ENCODE measurements at places on chromosomes 2 and 18.

- no peak for DNase-seq
Observed at GRCh38 chr2:77199411-77199810, 322.8 kb downstream of the LRRTM4 start.

- no peak for DNase-seq
Observed at GRCh38 chr2:127590386-127591190, 55.1 kb downstream of the MYO7B start.

- DNase-seq: peak; percentile 53
Observed at GRCh38 chr18:76425146-76426131, 69.6 kb downstream of the ZNF516 start.

DNA sequence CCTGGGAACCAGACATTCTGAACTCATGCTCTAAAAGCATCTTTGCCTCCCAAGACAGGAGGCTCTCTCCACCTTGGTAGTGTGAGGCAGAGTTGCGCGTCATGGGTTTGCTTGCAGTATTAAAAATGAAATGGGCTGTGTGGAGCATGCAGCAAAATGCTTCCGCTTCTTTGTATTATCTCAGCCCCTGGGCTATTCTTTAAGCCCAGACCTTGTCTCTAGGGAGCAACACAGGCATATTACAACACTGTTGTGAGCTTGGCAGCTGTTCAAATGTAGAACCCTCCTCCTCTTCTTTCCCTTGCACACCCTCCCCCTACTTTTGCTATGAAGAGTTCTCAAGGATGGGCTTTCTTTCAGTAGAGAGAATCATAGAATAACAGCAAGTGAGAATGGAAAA, 185.1 kb upstream of the LHCGR start:
- DNase-seq: peak; percentile 61

DNA sequence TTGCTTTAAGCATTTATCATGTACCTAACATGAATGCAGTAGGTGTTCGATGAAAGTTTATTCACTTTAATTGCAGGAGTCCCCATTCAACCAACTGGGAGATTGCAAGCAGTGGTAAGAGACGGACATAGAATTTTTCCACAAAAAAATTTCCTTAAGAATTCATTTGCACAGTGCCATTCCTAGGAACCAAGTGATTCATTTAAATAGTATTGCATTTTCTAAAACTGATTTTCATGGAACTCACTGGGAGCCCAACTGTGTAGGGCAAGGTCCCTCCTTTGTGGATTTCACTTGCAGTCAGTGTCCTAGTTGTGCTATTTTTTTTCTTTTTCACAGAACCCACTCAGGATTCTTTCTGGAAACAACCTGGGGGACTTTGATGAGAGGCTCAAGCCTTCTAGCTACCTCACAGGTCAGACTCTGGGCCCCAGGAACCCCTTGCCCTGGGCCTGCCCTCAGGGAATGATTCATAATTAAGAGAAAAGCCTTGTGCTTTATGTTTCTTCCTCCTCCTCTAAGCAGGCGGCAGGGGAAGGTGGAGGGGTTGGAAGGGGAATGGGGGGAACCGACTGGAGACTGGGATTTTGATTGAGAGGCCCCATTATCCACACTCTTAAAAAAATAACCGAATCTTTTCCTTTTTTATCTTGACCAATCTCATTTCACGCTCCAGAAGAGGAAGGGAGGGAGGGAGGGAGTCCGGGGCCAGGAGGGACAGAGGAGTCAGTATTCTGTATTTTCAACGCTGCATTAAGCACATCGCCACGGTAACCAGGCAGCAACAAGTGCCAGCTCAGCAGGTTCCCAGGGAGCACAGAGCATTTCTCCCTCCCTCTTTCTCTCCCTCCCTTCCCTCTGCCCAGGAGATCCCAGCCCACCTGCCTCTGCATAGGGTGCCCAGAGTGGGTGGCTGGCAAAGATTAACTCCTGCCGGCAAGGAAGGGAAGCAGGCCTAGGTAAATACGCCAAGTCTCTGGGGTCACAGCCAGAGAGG, 51.8 kb downstream of the PSD4 start:
- DNase-seq: peak; percentile 23

GRCh38 chr2:203647579-203647978, 58.9 kb upstream of the CD28 start:
- DNase-seq: no peak

DNA sequence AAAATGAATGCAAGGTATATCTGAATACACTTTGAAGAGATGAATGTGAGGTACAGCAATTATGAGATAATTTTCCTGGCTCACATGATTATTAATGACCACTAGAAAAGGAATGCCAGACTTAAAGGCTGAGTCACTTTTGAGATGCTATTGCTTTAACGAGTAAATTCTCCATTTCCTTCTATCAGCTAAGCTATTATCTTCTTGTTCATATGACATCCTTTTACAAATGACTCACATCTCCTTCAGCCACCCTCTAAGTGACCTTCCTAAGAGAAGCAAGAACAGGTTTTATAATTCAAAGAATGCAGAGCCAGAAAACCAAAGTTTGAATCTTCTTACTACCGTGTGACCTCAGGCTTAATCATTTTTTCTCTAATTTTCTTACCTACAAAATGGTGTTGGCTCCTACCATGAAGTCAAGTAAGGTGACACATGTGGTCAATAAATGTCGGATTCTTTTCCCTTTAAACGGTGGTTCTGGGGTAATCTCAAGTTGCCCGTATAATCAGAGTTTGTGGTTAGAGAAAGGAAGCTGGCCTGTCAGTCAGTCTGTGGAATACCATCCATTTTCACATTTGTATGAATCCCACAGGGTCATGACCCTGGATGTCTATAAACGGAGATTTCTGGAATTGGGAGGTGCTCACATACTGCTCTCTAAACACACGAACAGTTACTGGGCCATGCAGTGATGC, 184.0 kb upstream of the PID1 start:
- peak; percentile 81 for DNase-seq

DNA sequence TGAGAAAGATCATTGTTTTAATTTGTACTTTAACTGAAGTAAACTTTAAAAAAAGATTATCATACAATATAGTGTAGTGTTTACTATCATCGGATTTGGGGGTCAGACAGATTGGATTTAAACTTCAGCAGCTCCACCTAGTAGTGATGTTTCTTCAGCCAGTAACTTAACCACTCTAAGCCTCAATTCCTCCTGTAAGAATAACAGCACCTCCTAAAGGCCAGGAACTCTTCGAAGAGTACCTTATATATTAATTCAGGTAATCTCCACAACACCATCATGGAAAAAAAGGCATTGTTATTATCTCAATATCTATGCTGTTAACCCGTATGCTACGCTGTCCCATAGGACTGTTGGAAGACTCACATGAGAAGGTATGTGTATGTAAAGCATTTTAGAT, 69.0 kb upstream of the DLGAP1 start:
- no peak for DNase-seq

GRCh38 chr18:5122272-5122671, 74.8 kb downstream of the AKAIN1 start:
- no peak for DNase-seq

DNA sequence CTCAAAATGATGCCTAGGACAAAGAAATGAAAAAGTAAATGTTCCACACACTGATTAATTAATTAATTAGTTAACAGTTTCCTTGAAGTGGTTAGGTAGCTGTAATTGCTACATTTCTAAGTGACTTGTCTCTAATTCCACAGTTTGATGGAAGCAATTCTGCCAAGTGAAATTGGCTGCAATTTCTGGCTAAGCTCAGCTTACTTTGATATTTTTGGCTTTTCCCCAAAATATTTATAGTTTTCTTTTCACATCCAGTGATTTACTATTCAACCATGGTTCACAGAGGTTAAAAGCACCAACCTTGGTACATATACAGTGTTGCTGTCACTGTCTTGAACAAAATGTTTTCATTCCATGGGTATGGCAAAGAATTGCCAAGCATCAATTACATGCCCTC, 459.5 kb upstream of the CDH20 start:
- no peak for DNase-seq

GRCh38 chr2:56288838-56289580, 105.2 kb downstream of the CCDC85A start:
- no peak for DNase-seq

DNA sequence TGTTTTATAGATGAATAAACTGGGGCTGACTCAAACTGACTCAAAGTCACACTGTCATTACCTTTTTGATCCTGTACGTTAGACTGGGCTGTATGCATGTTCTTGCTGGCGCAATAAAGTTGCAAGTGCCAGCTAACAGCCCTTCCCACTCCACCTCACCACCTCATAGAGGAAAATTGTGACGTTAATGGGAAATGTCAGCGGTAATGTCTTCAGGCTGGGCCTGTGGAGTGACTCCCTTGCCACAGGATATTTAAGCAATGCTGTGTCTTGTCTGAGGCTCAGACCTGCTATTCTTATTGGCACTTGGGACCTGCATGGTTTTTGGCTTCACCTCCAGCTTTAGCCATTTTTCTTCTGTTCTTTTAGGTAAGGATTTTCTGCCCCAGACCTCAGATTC, 25.2 kb upstream of the CASP10 start:
- no peak for DNase-seq

- DNase-seq: peak; percentile 75
Observed at GRCh38 chr2:164000176-164000575, 264.4 kb upstream of the FIGN start.

DNA sequence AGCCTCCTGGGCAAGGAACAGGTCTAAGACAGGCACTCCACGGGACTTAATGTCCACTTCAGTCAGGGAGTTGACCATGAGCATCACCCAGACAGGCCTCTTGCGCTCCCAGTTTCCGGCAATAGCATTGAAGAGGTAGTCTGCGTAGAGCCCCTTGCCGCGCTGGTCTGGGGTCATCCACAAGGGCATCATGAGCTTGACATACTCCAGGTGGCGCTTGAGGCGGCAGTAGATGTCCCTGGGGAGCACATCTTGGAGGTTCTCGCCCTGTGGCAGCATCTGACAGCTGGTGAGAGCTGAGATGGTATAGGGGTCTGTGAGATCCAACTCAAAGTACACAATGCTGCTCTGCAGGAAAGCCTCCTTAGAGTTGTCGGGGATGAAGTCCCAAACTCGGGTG, 10.6 kb downstream of the TRABD2A start:
- no peak for DNase-seq

DNA sequence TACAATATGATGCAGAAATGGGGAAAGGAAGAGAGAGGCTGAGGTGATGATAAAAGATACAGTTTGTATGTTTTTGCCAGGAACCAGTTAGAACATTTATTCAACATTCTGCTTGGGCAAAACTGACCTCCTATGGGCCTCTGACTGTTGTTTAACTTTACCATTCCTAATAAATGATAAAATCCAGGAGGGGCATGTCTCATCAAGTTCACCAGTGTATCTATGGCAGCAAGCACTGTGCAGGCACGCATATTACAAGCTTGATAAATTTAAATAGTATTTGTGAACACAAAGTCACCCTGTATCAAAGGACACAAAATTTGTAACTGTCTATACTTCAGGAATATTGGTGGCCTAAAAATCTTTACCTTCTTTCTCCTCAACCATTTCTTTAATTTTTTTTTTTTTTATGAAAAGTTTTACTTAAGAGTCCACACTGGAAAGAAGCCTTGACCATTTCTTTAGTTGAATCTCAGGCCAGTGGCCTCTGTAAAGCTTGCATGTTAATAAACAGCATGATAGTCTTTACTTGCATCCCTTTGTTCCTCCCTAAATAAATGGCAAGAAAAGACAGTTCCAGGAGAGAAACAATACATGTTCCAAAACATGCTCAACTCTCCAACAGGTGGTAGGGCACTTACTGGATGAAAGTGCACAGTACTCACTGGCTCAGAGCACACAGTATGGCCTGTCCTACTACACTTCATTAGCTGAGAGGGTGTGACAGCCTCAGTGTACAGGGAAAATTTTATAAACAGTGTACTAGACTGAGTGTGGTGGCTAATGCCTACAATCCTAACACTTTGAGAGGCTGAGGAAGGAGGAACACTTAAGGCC, 52.3 kb downstream of the SOS1 start:
- no peak for DNase-seq

- DNase-seq: no peak
Observed at GRCh38 chr2:217742276-217742675, 260.5 kb downstream of the TNS1 start.

GRCh38 chr2:64101141-64101591, 43.1 kb downstream of the PELI1 start:
- peak; percentile 31 for DNase-seq

- DNase-seq: no peak
Observed at GRCh38 chr2:128640845-128641360, 322.2 kb upstream of the HS6ST1 start.

DNA sequence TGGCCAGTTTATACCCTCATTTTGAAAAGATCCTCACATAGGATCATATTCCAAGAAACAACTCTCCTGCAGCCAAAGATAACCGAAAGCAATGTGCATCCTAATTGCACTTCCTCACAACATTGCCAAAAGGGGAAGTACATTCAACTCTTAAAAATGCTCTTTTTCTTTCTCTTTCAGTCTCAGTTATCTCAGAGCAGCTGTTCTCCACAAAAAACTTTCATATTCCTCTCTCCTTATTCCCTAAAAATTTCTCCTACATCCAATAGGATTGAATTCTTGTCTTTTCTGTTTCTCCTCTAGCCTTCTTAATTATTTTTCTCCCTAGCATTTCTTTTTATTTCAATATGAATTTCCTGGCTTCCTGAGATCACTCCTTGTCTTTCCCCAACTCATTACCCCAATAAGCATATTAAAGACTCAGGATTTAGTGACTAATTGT, 7.4 kb upstream of the VRK2 start:
- DNase-seq: peak; percentile 44

- DNase-seq: peak; percentile 39
Observed at GRCh38 chr2:54634564-54635511, 88.6 kb upstream of the EML6 start.

DNA sequence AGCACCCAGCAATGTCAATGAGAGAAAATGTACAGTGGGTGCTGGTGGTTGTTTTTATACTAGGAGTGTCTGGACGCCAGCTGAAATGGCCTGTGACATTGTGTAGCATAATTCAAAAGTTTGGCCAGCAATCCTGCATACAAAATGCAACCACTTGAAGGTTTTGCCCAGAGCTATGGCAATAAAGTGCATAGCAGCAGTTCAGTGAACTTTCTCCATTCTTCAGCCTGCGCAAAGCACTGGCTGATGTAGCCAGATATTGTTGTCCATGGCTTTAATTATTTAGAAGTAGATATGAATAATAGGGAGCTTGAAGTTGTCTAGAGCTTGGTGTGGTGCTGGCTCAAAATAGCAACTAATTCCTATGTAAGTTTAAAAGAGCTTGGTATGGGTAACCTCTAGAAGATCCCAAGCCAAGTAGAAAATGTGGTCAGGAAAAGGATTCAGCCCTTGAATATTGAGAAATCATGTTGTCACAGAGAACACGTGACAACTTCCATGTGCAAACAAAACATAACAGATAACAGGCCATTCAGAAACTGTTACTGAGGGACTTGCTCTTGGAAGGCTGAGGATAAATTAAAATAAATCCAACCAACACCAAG, 33.3 kb upstream of the PGAP1 start:
- DNase-seq: peak; percentile 10

DNA sequence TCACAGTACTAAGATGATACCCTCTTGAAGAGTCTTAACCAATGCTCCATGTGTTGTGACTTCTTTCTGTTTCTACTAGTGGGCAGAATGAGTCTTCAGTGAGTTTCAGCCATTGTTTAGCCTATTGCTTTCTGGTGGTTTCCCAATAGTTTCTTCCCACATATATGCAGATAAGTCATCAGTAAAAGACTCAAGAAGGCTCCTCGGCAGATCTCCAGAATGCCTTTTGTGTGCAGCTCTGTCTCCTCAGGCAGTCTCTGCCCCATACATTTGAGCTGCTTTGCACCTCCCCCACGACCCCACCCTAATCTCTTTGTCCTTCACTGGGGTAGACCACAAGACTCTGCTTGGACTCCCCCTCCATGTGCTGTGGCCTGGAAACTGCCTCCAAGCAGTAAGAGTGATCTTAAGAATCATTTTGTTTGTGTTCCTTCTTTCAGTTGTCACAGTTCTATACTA, 71.6 kb upstream of the CHRNA1 start:
- DNase-seq: peak; percentile 99

- peak; percentile 81 for DNase-seq
Observed at GRCh38 chr2:226002438-226002837, 602.9 kb downstream of the NYAP2 start.

Data from fibroblast of skin of right quadriceps (primary cell).